ENCODE measurements at places on chromosomes 12 and 14.

DNA sequence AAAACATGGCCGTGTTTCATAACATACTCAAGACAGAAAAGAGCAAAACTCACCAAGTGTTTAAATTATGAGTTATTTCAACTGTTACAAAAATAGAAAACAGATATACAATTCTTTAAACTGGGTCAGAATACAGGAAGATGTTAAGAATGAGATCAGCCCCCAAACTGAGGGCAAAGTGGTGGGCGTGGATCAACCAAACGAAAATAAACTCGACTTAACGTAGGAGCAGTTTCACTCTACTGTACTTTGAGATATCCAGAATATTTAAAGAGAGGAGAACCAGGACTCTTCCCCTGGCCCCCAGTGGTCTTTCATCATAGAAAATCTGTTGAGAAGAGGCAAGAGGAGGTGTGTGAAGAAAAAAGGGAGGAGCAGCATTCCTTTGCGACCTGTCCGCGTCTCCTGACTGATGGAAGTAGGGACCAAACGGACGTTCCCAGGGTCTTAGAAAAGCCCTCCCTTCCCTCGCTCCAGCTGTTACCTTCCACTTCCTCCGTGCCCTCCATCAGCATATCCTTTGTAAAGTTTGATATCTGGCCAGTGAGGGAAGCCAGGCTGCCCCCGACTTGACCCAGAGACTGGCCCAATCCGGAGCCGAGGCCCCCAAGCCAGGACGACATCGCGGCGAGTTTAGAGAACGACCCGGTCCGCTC, 668 bp downstream of the TRIP11 start:
- DNase-seq: peak; percentile 50

DNA sequence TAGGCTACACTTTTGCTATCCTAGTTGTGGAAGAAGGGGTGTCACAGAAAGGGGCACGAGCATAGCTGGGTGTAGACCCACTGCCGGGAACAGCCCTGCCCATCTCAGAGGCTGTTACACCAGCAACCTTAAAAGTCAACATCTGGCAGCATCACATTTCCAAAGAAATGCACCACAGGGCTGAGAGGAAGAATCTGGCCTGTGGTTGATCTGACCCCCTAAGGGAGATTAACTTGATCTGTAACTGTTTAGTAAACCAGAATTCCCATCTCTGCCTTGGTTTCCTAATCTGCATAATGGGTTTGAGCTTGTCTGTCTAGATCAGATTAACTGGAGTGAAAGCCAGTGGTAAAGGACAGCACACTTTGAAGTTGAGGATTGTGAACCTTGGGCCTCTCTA, 1.3 kb downstream of the LRP1-AS start:
- no peak for DNase-seq

- no peak for DNase-seq
Observed at GRCh38 chr14:43172899-43173548, 1334.1 kb downstream of the FSCB start.

DNA sequence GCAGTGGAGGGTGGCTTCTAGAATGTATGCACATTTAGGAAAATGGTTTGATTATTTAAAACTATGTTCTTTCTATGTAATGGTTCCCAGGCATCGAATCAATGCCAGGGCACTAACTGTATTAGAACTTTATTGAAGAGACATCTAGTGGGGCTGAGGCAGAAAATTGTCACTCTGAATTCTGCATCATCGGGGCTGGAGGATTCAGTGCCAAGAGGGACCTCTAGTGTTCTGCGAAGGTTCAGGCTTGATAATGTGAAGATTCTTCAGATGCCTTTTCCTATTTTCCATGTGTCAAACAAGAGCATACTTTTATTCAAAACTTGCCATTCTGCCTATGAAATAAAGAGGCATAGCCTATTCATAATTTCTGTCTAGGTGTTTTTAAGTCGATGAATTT, 146.3 kb downstream of the CAND1 start:
- no peak for DNase-seq

GRCh38 chr14:99603471-99604277, at the start of gene CCDC85C:
TSS of gene CCDC85C (minus strand) at chr14:99604207. CDS start at chr14:99603959, 248 bp downstream.
- peak; percentile 35 for DNase-seq
